ENCODE measurements at places on chromosomes 12 and 14. TPM values are rescaled to one million over a fixed set of nuclear protein-coding genes. Genes with fewer than 3 reads are reported as not detected.
A peak's percentile ranks its signal among the peaks of the same experiment; 100 is the strongest.

Gene KERA
- total RNA-seq: not detected

Gene FAM222A
- total RNA-seq: 1.3 TPM

Gene KLRK1
- total RNA-seq: 3.8 TPM

Gene CYP27B1
- 0.48 TPM for total RNA-seq

Gene CMKLR1
- 9.1 TPM for total RNA-seq

Gene KRT6B
- 69.2 TPM for total RNA-seq

Gene TTC7B
- total RNA-seq: 29.1 TPM

Gene MUCL1
- 95.6 TPM for total RNA-seq

Gene RERG
- 126 TPM for total RNA-seq

Gene IL25
- not detected for total RNA-seq

Gene GPR84
- not detected for total RNA-seq

Gene EFCAB11
- 6.9 TPM for total RNA-seq

Gene FBXO33
- total RNA-seq: 14.1 TPM

- no peak for DNase-seq
These were observed 17.2 kb downstream of the EML5 start for GRCh38 chr14:88775532-88775931.

GRCh38 chr12:57091638-57092528 is 3.0 kb downstream of the NAB2 start:
- no peak for DNase-seq

DNA sequence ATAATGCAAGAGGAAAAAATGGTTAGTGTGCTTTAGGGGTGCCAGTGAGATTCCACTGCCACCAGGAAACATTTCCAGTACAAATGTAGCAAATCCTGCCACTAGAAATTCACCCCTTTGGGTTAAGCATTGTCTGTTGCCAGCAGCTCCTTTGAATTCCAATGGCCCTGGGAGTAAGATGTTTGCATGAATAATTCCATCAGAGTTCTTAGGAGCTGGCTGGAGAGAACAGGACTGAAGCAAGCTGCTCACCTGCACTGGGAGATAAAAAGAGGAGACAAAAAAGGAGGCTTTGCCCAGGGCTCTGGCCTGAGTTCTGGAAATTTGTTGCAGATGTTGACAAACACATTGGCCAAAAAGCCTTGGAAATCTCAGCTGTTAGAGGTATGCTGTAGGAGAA is 57.6 kb downstream of the HSPB8 start:
- DNase-seq: no peak

DNA sequence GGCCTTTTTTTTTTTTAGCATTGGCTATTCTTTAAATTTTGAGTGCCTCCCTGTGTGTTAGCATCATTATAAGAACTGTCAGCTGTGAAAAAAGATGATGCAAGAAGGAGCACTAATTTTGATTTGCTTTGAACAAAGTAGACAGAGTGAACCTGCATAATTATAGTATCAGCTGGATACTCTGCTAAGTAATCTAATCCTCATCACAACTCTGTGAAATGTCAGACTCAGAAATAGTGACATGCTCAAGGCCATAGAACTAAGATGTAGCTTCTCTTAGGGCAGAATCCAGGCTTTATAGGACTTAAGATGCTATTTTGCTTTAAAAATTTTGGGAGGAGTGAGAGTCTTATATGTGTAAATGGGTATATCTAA is 31.9 kb downstream of the FBXO34 start:
- no peak for DNase-seq

- no peak for DNase-seq
These were observed 848 bp upstream of the CPNE6 start for GRCh38 chr14:24070285-24071143.

DNA sequence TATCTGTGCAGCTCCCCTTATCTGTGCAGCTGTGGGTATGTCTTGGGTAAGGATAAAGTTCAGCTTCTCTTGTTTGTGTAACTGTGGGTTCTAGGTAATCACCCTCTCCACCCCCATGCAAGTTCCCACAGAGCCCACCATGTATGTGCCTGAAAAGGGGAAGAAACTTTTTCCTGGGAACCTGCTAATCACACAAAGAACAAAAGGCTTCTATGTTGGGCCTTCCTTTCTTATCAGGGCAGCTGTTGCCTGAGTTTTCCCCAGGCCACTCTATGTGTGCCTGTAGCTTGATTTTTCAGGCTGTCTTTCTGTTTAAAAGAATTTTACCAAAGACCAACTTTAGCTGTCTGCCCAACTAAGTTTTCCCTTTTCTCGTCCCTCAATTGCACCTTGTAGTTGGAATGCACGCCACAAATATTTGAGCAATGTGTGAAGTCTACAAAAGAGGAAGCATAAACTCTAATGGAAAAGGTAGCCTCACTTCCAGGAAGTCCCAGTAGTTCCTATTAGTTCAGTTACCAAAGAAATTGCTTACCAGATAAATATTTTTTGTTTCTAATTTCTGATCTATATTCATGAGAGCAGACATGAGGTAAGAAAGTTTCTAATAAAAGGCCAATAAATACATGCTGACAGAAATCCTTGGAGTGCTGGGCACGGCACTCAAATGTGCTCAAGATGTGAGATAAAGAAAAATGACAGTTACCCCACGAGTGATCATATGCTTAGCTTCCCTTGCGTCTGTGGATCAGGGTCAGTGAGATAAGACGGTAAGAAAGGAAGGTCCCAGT is 2.7 kb upstream of the GALC start:
- DNase-seq: no peak

GRCh38 chr12:74988156-74988555 is 221.5 kb downstream of the KCNC2 start:
- no peak for DNase-seq

DNA sequence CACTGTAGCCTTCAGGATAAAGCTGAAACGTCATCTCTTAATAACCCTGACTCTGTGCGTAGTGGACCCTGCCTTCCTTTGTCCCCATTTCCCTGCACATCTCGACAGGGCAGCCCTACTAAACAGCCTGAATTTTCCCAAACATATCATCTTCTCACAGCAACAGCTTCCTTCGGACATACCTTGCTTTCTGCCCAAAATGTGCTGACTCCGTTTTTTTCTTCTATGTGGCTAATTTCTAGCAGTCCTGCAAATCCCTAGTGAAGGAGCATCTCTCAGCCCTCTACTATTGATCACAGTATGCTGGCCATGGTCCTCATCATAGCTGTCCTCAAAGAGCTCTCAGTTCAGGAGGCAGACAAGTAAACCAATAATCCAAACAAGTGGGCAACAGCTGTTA is 53.1 kb upstream of the PCED1B start:
- DNase-seq: no peak

GRCh38 chr12:46153268-46153872 is 115.5 kb downstream of the SLC38A1 start:
- DNase-seq: no peak

GRCh38 chr14:50667684-50667995 is 466 bp downstream of the SAV1 start:
- DNase-seq: no peak

GRCh38 chr12:131437706-131438492 is 273.0 kb upstream of the SFSWAP start:
- DNase-seq: no peak

DNA sequence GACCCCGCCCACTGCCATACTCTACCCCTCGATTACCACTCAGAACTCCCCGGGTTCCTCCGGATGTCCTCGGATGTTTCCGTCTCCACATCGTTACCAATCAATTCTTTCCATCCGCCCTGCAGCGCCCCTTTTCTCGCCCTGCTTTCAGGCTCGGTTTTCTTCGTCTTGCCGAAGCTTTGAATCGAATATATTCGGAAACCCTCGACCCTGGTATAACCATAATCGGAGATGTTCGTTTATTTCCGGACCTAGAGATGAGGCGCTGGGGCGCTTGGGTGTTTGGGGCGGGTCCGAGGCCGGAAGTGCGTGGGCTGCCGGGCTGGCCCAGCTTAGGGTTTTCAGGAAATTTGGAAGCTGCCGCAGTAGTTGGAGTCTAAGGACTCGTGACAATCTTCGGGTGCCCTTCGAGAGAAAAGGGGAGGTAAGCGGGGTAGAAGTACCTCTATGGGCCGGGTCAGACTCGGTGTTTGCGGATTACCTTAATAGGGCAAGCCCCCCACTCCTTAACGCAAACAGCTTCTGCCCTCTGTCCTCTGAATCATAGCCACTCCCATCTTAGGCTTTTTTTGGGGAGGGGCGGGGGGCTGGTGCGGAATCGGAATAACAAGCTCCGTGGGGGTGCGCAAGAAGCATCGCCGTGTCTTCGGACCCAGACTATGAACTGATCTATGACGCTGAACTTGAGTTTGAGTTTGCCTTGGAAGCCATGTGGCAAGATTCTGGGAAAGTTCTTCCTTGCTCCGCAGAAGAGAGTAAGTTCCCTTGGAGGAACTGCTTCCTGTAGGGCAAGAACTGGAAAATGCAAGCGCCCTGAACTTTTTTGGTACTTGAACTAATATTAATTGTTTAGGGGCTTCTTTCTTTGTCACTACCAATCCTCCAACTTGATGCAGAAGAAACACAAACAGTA is at the start of gene C14orf119:
Gene C14orf119 (plus strand): TSS at position 310 of the 913 bp plus-strand sequence. CDS start 2,154 bp downstream, outside the sequence.
- peak; percentile 99 for DNase-seq

- no peak for DNase-seq
These were observed 57.8 kb downstream of the GTF2A1 start for GRCh38 chr14:81162941-81163340.

DNA sequence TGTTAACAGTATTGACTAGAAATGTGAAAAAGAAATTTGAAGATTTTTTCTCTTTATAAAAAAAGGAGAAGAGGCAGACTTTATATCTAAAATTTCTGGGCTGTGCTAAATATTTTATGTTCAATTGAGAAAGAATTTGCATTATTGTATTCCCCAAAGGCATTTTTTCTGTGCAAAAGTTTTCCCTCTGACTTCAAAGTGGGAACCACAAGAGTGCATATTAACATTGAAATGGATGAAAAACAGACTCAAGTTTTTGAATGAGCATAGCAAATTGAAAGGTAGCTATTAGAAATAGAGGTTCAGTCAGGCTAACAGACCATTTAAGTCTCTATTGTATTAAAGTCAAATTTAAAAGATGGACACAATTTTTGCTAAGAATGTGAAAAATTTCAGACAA is 95.2 kb downstream of the RASSF9 start:
- DNase-seq: no peak

- DNase-seq: no peak
These were observed 1.1 kb downstream of the C1R start for GRCh38 chr12:7091171-7091570.

- DNase-seq: no peak
These were observed 8.5 kb downstream of the ITGB7 start for GRCh38 chr12:53198486-53199110.

- no peak for DNase-seq
These were observed 209.2 kb downstream of the PHLDA1 start for GRCh38 chr12:75822416-75822815.

GRCh38 chr14:22179190-22179589 is 409.8 kb downstream of the DAD1 start:
- no peak for DNase-seq

DNA sequence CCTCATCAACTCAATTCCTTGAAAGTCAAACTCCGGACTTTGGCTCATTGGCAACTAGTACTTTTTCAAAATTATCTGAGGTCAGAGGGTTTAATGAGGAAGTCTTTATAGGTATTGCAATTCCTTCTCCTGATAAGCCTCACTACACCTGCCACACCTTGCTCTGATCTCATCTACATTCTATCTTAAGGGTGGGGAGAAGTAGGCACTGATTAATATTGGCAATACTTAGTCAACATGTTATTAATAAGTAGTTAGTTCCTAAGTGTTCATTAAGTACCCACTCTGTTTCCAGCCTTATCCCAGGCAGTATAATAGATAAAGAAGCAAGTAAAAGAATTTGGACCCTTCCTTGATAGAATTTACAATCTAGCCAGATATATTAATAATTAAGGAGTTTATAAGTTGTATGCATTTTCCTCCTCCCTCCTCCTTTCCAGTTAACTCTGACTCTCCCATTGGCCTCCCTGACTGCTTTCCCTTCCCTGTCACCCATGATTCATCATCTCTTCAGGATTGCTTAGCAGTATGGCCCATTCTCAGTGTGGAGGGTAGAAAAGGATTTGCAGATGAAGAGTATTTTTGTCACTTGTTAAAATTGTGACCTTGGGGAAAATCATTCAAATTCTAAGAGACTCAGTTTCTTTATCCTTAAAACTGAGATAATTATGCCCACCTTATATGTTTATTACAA is 231.0 kb upstream of the ATP2B1 start:
- DNase-seq: no peak

- DNase-seq: peak; percentile 3
These were observed 74.4 kb downstream of the PRIMA1 start for GRCh38 chr14:93713726-93714405.

DNA sequence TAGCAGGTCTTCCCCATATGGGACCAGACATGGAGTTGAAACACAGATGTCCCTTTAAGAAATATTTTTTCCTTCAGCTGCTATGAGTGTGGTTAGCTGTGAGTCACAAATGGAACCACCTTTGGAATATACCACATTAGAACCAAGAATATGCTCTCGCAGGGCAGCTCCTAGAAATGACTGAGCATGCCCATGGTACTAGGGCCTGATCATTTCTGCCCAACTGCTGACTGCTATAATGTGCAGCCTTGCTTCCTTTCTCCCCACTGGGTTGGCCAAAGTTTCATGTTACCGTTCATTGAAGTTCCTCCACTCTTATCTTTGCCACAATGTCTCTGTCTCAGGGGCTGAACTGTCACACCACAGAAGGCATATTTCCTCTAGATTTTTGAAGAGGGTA is 1074.6 kb downstream of the FLRT2 start:
- no peak for DNase-seq

Data from breast epithelium (tissue), 4 donors.